ENCODE measurements at places on chromosomes 6 and 20.

- no peak for DNase-seq
Observed at GRCh38 chr20:41160686-41161085, 23.3 kb downstream of the PLCG1 start.

DNA sequence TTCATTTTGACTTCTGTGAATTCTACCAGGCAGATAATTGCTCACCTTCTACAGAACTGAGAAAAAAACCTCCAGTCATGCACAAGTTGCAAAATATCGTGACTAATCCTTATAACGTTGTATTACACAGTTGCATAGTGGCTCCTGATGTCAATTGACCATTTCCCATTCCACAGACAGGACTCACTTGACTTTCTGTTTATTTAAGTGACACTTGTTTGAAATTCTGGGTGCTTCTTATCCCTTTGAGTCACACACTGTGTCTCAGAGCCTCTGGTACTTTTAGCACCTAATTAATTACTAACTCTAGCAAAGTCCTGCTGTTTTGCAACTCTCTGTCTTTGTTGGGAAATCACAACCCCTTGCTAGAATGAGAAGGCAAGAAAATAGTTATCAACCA lies 16.2 kb upstream of the RSPO3 start:
- DNase-seq, result no peak

DNA sequence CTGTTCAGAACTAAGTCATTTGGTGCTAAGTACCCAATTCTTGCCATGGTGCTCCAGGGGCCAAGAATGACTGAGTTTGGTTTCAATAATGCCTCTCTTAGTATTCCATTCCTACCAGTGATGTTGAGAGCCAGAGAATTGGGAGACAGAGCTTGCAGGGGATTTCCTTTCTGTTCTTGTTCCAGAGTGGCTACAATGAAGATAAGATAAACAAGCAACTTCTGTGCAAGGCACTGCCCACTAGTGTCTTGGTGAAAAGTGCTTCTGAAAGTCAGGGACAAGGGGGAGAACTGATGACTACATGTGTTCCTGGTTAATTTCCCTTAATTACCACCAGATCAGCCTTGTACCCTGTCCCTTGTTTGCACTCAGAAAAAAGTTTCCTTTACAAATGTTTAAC lies 421.6 kb downstream of the BCKDHB start:
- DNase-seq, result no peak

GRCh38 chr6:154218787-154219186 lies 137.8 kb downstream of the IPCEF1 start:
- no peak for DNase-seq
